ENCODE measurements at places on chromosomes 6 and 20.
A peak's percentile ranks its signal among the peaks of the same experiment; 100 is the strongest.

DNA sequence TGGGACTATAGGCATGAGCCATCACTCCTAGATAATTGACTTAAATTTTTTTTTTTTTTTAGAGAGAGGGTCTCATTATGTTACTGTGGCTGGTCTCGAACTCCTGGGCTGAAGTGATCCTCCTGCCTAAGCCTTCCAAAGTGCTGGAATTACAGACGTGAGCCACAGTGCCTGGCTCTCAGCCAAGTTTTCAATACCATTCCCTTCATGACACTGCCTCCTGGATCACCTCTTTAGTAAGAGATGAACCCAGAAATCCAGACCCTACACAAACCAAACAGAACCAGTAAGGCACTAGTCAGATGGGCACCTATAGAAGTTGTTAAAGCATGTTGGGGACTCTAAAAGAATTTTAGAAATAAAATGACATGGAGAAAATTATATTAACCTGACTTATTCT is 18.3 kb upstream of the RIMS4 start:
- no peak for DNase-seq

- no peak for DNase-seq
Observed at GRCh38 chr20:53186635-53187034, 214.5 kb downstream of the TSHZ2 start.

DNA sequence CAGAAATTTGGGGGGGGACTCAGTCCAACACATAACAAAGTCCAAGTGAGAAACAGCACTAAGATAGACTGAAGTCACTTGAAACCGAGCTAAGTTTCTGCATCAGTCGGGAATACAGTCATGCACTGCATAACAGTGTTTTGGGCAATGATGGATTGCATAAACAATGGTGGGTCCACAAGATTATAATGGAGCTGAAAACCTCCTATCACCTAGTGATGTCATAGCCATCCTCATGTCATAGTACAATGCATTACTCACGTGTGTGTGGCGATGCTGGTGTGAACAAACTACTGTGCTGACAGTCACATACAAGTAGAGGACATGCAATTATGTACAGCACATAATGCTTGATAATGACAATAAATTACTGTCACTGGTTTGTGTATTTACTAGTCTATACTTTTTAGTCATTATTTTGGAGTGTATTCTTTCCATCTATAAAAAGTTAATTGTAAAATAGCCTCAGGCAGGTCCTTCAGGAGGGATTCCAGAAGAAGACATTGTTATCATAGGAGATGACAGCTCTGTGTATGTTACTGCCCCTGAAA is 154.5 kb upstream of the ECI2 start:
- no peak for DNase-seq

DNA sequence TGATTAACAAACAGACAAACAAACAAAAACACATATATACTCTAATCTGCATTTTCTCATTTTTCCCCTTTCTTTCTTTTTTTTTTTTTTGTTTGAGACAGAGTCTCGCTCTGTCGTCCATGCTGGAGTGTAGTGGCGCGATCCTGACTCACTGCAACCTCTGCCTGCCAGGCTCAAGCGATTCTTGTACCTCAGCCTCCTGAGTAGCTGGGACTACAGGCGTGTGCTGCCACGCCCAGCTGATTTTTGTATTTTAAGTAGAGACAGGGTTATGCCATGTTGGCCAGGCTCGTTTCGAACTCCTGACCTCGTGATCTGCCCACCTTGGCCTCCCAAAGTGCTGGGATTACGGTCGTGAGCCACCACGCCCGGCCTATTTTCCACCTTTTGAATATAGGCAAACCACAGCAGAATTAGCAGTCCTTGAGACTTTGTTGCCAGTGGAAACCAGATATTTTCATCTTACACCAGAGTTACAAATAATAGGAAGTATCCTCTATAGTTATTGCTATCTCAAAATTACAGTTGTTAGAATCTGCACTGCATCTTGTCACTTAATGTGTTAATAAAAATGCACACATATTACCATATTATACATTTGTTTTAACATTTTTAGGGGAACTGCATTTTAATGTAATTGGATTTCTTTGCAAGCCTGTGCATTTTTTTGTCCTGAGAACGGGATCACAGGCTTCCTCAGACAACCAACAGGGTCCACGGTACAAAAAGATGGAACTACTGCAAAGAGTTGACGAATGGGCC is 208.2 kb upstream of the ZNF217 start:
- no peak for DNase-seq

- DNase-seq, result no peak
Observed at GRCh38 chr20:39879296-39879695, 809.7 kb downstream of the MAFB start.

- peak; percentile 48 for DNase-seq
Observed at GRCh38 chr6:28981431-28981832, 23.7 kb downstream of the ZNF311 start.

GRCh38 chr6:157808405-157808950 is 14.6 kb upstream of the SNX9 start:
- no peak for DNase-seq

DNA sequence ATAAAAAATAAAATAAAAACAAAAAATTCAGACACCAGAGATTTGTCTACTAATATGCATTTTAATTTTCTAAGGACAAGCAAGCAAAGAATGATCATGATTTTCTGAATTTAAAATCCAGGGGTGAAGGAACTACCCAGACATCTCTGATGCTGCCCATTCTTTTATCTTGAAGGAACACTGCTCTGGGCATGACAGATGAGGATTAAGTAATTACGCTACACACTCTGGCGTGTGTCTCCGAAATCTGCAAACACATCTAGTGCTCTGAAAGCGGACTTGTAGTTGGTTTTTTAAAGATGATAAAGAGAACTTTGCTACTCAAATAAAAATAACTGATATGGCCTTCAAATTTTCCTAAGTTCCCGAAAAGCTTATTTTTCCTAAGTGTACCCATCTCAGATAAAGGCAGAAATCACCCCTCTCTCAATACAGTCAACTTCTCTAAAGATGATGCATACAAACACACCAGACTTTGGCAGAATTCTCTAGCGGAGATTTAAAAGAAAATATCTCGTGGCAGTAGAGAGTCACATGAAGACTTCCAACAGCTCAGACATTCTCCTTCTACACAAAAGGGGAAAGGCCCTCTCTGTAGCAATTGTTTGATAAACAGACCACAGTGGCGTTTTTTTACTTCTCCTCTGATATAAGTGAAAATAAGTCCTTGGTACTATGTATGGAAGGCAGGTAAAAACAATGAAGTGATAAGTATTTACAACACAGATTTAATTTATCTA is 133.8 kb downstream of the BACH2 start:
- DNase-seq, result no peak

- no peak for DNase-seq
Observed at GRCh38 chr6:127818149-127818548, 82.7 kb downstream of the THEMIS start.

GRCh38 chr6:143515061-143515760 is 3.7 kb upstream of the FUCA2 start:
- DNase-seq, result no peak

GRCh38 chr6:39166189-39166911 is 51.4 kb upstream of the SAYSD1 start:
- DNase-seq, result peak; percentile 79

DNA sequence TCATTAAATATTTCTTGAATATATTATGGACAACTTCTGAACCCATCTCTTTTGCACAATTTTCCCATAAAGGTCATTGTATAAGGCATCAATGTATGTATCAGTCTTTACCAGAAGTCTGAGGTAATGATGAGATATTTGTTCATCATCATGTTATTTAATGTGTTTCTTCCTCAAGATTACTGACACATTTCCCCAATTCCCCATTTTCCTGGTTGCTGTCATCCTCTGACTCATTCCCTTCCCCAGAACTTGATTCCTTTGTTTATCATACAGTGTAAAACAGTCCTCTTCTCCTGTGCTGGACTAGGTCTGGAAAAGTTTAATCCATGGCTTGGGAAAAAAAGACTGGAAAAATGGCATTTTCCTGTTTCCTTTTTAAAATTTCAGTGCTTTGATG is 107.9 kb upstream of the FLRT3 start:
- DNase-seq, result no peak

DNA sequence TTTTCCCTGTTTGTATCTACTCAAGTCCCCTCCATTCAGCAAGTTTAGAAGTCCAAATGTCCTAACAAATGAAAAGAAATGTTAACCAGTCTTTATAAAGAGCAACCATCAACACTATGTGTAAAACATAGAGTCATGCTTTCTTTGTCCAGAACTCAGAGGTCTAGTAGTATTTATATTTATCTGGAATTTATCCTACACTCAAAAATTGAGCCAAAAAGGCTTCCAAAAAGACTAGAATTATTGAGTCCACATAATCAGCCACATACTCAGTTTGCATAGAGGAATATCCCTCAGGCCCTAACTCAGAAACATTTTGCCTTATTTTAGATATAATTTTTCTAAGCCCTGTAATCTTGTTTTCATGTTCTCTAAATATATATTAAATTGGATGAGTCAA is 455.0 kb downstream of the COL12A1 start:
- no peak for DNase-seq

- no peak for DNase-seq
Observed at GRCh38 chr6:22069306-22069800, 227.5 kb downstream of the PRL start.

GRCh38 chr6:105207524-105208269 is 27.9 kb upstream of the POPDC3 start:
- DNase-seq, result no peak

GRCh38 chr6:164812706-164813105 is 496.7 kb downstream of the C6orf118 start:
- no peak for DNase-seq

DNA sequence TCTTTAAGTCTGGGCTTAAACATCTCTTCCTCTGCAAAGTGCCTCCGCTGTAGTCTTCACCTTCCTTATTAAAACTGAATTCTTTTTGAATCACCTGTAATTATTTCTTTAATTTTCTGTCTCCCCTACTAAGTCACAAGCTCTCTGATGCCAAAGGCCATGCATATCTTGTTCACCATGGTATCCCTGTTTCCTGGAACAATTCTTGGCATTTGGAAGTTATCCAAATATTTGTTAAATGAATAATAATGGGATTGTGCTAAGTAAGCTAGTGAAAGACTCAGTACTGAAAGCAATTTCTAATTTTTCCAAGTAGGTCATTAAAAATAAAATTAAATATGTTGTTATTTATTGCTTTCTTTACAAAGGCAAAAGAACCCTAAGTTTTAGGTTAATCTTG is 12.2 kb downstream of the SNAP91 start:
- DNase-seq, result no peak

- no peak for DNase-seq
Observed at GRCh38 chr6:102501615-102502014, 1108.1 kb downstream of the GRIK2 start.

DNA sequence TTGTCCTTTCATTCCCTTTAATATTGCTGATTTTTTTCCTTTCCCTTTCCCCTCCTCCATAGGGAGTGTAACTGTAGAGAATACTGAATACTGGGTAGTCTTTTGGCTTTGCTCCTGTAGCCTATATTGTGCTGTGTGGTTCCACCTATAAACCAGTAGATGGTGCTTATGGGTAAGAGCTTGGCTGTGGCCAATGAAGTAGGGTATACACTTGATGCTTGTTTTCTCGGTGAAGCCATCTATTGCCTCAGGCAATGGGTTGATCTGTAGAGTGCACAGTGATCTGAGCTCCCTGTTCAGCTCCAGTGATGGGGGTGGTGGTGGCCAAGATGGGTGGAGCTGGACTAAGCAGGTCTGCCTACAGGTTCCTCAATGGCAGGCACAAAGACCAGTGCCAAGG is 203.3 kb upstream of the IMPG1 start:
- DNase-seq, result no peak

DNA sequence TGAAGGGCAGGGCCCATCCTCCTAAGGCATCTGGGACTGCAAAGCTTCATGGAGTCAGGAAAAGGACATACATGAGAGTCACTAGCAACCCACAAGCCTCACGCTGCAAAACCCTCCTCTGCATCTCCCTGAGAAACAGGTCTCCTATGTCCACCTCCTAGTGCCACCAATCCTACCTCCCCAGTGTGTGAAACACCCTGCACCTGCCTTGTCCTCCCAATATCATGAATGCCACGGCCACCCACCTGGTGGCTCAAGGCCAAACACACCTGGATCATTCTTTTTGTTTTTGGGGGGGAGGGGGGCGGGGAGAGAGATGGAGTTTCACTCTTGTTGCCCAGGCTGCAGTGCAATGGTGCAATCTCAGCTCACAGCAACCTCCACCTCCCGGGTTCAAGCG is 90.5 kb downstream of the ZMYND8 start:
- no peak for DNase-seq

DNA sequence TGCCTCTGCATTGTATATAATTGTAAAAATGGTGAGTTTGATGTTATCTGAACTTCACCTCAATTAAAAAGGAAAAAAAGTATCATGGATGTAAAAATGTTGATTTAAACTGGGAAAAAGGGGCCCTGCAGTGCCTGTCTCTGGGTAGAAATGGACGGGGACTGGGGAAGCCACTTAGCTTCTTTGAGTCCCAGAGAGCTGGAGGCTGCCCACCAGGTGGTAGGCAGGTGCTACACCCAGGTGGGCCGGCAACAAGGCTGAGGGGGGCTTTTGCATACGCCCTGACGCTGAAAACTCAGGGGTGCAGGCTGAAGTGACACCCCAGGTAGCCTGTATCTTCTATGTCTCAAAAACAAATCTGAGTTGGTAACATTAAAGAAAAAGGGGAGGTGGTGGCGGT is 118.2 kb downstream of the SULF2 start:
- DNase-seq, result no peak

- no peak for DNase-seq
Observed at GRCh38 chr6:143271024-143271423, 179.5 kb downstream of the ADAT2 start.

DNA sequence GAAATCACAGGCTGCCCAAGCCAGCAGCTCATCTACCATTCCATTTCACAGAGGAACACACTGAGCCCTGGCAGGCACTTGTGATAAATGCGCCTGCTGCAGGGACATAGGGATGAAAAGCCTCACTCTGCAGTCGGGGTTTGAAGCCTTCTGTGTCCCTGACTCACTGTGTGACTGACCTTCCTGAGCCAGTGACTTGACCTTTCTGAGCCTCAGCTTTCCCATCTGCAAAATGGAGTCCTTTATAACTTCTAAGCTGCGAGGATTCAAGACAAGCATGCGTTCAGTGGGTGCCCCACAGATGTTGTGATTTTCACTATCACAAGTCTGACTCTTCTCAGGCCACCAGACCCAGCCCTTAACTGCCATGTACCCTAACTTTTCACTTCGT is 5.5 kb downstream of the TGM2 start:
- no peak for DNase-seq

- DNase-seq, result no peak
Observed at GRCh38 chr6:33634161-33634727, 13.1 kb downstream of the ITPR3 start.

- DNase-seq, result no peak
Observed at GRCh38 chr20:54472607-54473006, 2.8 kb upstream of the DOK5 start.

DNA sequence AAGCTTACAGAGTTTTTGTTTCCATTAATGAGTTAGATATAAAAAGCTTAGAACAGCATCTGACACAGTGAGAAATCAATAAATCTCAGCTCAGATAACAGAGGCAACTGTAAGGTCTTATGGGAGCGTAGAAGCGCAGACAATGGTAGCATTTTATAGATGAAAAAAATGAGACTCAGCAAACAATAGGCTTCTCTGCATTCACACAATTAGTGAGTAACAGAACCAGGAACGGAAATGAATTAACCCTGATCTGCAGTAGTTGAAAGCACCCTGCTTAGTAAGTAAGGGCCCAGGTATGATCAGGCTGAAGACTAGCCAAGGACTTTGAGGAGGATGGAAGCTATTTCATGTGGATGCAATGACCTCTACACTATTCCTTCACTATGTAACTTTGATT is 147.2 kb upstream of the EYA4 start:
- DNase-seq, result no peak

GRCh38 chr6:36697481-36697903 is at the start of gene RAB44:
Gene RAB44, plus strand, starts transcription at chr6:36697826. Its CDS starts 6,410 bp downstream, at chr6:36704236.
- DNase-seq, result no peak

GRCh38 chr20:13286607-13287006 is 65.5 kb downstream of the ISM1 start:
- no peak for DNase-seq

Measured in activated naive CD4-positive, alpha-beta T cell (primary cell).